Cardiac muscle cell (in vitro differentiated cells and primary cell): ENCODE measurements at places on chromosomes 1 and 21. TPM values are rescaled to one million over a fixed set of nuclear protein-coding genes. Genes with fewer than 3 reads are reported as not detected.
A peak's percentile ranks its signal among the peaks of the same experiment; 100 is the strongest.

DNA sequence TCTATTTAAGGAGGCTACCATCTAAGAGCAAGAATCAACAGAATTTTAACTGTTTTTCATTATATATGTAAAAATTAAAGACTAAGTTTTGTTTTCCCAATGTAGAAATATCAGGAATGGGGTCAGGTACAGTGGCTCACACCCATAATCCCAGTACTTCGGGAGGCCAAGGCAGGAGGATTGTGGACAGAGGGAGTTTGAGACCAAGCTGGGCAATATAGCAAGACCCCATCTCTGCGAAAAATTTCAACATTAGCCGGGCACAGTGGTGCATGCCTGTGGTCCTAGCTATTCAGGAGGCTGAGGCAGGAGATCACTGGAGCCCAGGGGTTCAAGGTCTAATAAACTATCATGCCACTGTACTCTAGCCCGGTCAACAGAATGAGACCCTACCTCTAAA, 5.3 kb downstream of the LRRC40 start:
- no peaks in the 10 kb centered on the region for H3K27me3 ChIP-seq
- H3K4me3 ChIP-seq = no peak overlapping the region
- H3K4me1 ChIP-seq = peaks cover 7% of the 10 kb centered on the region
- H3K27ac ChIP-seq = no peak overlapping the region
- DNase-seq = no peak

DNA sequence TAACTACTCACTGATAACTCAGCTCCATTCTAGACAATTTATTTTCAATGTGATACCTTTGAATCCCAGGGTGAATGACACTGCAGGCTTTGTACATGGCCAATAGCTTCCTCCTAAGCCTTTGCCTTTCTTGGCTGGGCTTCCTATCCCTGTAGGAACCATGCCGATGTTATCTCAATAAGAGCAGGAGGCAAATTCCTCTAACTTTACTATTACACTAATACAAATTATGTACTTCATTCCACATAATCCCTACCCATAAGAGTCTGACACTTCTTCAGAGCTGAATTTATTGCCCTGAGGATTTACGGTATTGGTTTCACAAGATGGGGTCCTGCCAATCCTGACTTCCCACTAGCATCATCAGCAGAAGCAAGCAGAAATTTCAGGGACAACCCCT, 14.0 kb downstream of the TGFBR3 start:
- no peak overlapping the region for H3K4me3 ChIP-seq
- no peaks in the 10 kb centered on the region for H3K4me1 ChIP-seq
- H3K27me3 ChIP-seq = no peaks in the 10 kb centered on the region
- H3K36me3 ChIP-seq = no peaks in the 10 kb centered on the region

- no peaks in the 10 kb centered on the region for H3K27me3 ChIP-seq
- H3K4me1 ChIP-seq = no peaks in the 10 kb centered on the region
- DNase-seq = no peak
- no peaks in the 10 kb centered on the region for H3K36me3 ChIP-seq
- no peak overlapping the region for H3K27ac ChIP-seq
Observed at GRCh38 chr1:36212782-36213181, 11.5 kb upstream of the THRAP3 start.

DNA sequence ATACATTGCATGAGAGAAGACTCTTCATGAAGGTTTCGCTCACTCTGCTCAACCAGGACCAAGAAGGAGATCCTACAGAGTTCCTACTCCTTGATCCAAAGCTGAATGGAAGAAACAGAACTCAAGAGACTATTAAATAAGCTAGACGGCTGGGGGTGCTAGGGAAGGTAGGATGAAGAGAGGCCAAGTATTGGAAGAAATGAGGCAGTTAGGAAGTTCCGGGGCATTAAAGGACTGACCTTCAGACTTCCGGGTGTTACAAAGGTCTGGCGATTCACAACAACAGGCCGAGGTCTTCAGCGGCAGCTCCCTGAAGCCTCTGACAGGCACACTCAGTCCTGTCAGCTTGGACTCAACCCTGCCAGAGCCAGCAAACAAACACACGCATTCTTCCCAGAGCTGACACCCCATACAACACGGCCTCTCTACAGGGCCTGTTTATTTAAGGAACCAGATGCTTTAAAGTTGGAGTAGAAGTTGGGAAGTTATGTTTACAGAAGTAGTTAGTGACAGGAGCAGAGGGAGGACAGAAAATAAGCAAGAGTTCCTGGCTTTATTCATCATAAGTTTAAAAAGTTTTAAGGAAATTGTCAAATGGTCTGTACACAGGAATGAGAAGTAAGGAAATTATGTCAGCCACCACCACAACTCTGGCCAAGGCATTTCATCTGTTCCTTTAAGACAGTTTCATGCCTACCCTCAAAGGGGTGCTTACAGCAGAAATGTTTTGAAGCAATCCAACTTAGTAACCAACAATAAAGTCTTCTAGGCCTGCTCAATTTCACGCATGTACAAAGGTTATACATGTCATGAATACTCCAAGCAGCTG, 4.7 kb downstream of the SORT1 start:
- peaks cover 67% of the 10 kb centered on the region for H3K4me1 ChIP-seq
- DNase-seq = peak; percentile 65
- H3K27me3 ChIP-seq = no peaks in the 10 kb centered on the region

GRCh38 chr1:209692745-209693504, 11.7 kb upstream of the HSD11B1 start:
- no peaks in the 10 kb centered on the region for H3K36me3 ChIP-seq
- H3K4me3 ChIP-seq = no peak overlapping the region
- DNase-seq = peak; percentile 90
- peaks cover 7% of the 10 kb centered on the region for H3K4me1 ChIP-seq
- H3K27me3 ChIP-seq = peaks cover 29% of the 10 kb centered on the region

GRCh38 chr1:225544263-225544662, 108.7 kb downstream of the ENAH start:
- no peak overlapping the region for H3K4me3 ChIP-seq
- H3K4me1 ChIP-seq = peaks cover 11% of the 10 kb centered on the region
- peak overlapping the region; percentile 24 for H3K27ac ChIP-seq
- DNase-seq = no peak
- H3K27me3 ChIP-seq = no peaks in the 10 kb centered on the region

- peak overlapping the region; percentile 72 for H3K4me3 ChIP-seq
- H3K27me3 ChIP-seq = no peaks in the 10 kb centered on the region
- H3K27ac ChIP-seq = peak overlapping the region; percentile 84
- DNase-seq = no peak
- H3K36me3 ChIP-seq = peaks cover 24% of the 10 kb centered on the region
Observed at GRCh38 chr1:1406101-1406820, 832 bp downstream of the MRPL20 start.

GRCh38 chr21:41369105-41369919, 7.5 kb downstream of the MX2 start:
- H3K36me3 ChIP-seq = no peaks in the 10 kb centered on the region
- peak overlapping the region; percentile 8 for H3K4me3 ChIP-seq
- no peak overlapping the region for H3K27ac ChIP-seq
- H3K4me1 ChIP-seq = no peaks in the 10 kb centered on the region
- DNase-seq = peak; percentile 58

- no peak for DNase-seq
- no peak overlapping the region for H3K27ac ChIP-seq
- no peaks in the 10 kb centered on the region for H3K27me3 ChIP-seq
- H3K4me1 ChIP-seq = no peaks in the 10 kb centered on the region
- no peaks in the 10 kb centered on the region for H3K36me3 ChIP-seq
Observed at GRCh38 chr21:40049931-40050290, 182.7 kb downstream of the PCP4 start.

- H3K4me1 ChIP-seq = peaks cover 15% of the 10 kb centered on the region
- DNase-seq = no peak
- no peaks in the 10 kb centered on the region for H3K27me3 ChIP-seq
- H3K27ac ChIP-seq = no peak overlapping the region
Observed at GRCh38 chr1:161229896-161230295, 4.0 kb downstream of the TOMM40L start.

DNA sequence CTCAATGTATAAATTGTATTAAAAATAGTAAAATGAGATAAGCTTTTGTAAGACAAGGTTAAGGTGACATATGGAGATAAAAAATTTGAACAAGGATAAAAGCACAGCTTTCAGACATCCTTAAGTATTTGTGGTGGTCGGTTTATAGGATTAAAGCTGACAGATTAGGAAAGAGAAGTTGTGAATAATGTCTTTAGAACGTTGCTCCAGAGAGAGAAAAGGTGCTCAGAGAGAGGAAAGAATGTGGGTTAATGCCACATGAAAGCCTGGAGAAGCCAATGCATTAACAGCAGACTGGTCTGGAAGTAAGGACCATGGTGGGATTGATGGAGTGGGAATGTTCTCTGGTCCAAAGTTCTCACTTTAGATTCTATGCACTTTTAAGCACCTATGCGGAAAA, 44.8 kb downstream of the ATP6V1G3 start:
- no peaks in the 10 kb centered on the region for H3K27me3 ChIP-seq
- no peak for DNase-seq
- H3K4me3 ChIP-seq = no peak overlapping the region
- no peaks in the 10 kb centered on the region for H3K4me1 ChIP-seq

GRCh38 chr1:54329312-54330003, 76.7 kb downstream of the SSBP3 start:
- H3K4me1 ChIP-seq = peaks cover 80% of the 10 kb centered on the region
- no peak for DNase-seq

DNA sequence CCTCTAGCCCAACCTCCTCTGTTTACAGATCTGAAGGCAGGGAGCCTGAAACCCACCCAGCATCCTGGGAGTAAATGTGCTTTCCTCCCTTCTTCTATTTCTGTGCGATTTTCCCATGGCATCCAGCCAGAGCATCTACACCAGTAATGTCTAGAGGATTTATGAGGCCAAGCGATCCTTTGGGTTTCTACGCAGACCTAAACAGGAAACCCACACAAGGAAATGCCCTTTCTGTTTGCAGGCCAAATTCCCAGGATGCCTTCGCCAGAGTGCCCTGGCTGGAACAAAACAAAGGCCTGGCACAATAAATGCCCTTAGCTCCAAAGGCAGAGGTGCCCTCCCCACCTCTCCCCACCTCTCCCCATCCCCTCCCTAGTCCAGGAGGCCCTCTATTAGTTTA, 110.5 kb upstream of the CDC42BPA start:
- H3K27me3 ChIP-seq = no peaks in the 10 kb centered on the region
- H3K27ac ChIP-seq = no peak overlapping the region
- H3K4me3 ChIP-seq = no peak overlapping the region
- H3K4me1 ChIP-seq = no peaks in the 10 kb centered on the region

DNA sequence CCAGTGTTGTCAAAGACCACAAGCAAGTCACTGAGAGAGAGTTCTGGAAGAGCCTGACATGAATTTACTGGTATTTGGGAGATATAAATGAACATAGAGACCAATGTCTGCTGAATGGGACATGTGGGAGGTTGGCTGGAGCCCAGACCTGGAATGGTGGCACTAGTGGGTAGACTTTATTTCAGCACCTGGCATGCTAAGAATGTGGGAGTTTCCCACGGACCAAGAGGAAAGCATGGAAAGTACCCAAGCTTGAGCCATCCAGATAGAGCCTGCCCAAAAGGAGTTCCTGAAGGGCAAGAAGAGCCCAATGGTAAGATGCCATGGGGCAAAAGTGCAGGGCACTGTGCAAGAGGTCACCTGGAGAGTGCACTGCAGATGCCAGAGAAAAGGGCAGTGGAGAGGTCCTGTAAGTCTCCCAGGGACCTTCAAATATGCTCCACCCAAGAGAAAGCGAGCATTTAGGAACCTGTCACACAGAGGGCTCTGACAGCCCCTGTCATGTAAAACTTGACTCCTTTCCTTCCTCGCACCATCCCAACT, 8.1 kb upstream of the ZNF687 start:
- H3K27ac ChIP-seq = no peak overlapping the region
- no peaks in the 10 kb centered on the region for H3K27me3 ChIP-seq
- no peaks in the 10 kb centered on the region for H3K4me1 ChIP-seq
- no peak overlapping the region for H3K4me3 ChIP-seq
- no peak for DNase-seq

DNA sequence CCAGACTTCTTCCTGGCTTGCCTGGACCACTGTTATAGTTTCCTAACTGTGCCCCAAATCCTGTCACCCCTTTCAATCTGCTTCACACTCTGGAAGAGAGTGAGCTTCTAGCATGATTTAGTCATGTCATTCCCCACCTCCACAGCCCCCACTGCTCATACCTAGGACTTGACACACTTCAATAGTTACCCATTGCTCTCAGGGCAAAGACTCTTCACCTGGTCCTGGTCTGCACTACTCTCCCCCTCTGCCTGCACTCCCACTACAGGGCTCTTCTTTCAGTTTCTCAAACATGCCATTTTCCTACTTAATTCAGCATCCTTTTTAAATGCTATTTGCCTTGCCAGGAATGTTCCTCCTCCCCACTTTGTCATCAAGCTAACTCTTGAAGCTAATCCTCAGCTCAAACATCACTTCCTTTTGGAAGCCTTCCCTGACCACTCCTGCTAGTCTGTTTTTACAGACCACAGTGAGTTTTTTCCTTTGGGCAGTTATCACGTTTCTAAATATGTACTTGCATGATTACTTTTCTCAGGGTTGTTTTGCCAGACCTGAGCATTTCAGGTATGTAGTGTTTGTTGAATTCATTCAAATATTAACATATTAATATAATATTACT, 24.7 kb downstream of the CYP2J2 start:
- H3K4me1 ChIP-seq = peaks cover 5% of the 10 kb centered on the region
- H3K36me3 ChIP-seq = no peaks in the 10 kb centered on the region
- H3K27ac ChIP-seq = no peak overlapping the region
- H3K4me3 ChIP-seq = no peak overlapping the region

DNA sequence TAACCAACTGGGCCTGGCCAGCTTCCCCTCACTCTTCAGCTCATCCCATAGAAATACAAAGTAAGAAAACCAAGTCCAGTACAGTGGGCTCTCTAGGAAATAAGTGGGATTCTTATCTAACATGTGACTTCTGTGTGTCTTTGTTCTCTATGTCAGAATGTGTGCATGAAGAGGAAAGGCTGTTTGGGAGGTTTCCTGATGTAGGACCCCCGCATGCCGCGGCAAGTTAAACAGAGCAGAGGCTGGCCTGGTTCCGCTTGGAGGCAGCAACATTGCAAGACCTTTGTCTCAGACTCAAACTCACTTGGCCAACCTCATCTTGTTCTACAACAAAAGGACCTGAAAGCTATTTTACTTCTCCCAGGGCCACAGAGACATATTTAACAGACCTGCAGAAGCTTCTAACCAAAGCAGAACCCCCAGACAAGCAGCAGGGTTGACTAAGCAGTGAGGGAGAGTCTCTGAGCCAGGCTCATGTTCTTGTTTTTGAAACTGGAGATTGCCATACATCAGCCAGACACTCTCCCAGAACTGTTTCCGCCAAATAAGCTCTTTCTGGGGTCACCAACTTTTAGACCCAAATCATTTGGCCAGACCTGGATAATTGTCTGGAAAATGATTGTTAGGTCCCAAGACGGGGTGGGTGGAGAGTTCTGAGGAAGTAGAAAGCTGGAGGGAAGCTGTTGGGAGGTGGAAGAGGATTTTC, 6.2 kb downstream of the MTARC2 start:
- H3K36me3 ChIP-seq = peaks cover 23% of the 10 kb centered on the region
- no peak overlapping the region for H3K27ac ChIP-seq
- DNase-seq = no peak
- H3K4me1 ChIP-seq = peaks cover 25% of the 10 kb centered on the region
- no peak overlapping the region for H3K4me3 ChIP-seq

DNA sequence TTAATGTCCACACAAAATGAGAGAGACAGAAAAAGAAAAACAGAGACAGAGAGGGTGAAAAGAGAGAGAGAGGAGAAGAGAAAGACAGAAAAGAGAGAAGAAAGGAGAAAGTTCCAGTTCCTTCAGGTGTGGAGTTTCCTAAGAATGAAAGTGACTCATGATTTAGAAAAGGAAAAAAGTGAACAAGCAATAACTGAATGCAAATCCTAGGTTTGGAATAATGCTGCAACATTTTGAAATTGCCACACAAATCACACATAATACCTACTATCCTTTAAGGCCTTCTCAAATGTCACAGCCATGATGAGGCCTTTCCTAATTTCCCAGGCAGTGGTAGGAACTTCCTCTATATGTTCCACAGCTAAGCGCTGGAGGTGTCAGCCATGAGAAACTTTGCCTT, 31.5 kb upstream of the XPR1 start:
- no peak overlapping the region for H3K27ac ChIP-seq
- no peak overlapping the region for H3K4me3 ChIP-seq
- no peaks in the 10 kb centered on the region for H3K36me3 ChIP-seq

The OVAAL gene
- total RNA-seq = 0.21 and 1.1 TPM in 2 replicates

The ANGPTL3 gene
- not detected in 2 replicates for total RNA-seq

The MAP1LC3C gene
- 0.11 and 0.18 TPM in 2 replicates for total RNA-seq

The CAPZA1 gene
- 94.9 and 102 TPM in 2 replicates for total RNA-seq
